ENCODE measurements at places on chromosomes 5 and 9.

DNA sequence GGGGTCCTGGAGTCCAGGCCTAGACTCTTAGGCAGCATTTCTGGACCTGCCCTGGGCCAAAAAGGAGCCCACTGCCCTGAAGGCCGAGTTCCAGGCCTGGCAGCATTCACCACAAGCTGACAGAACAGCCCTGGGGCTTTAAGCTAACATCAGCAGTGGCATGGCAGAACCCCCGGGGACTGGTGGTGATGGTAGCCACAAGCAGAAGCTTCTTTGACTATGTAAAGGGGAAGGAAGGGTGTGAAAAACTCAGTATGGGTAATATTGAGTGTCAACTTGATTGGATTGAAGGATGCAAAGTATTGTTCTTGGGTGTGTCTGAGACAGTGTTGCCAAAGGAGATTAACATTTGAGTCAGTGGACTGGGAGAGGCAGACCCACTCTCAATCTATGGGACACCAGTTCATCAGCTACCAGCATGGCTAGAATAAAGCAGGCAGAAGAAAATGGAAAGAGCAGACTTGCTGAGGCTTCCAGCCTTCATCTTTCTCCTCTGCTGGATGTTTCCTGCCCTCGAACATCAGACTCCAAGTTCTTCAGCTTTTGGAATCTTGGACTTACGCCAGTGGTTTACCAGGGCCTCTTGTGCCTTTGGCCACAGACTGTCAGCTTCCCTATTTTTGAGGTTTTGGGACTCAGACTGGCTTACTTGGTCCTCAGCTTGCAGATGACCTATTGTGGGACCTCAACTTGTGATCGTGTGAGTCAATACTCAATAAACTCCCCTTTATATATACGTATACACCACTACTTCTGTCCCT lies 661.0 kb upstream of the C9orf72 start:
- DNase-seq, result no peak

DNA sequence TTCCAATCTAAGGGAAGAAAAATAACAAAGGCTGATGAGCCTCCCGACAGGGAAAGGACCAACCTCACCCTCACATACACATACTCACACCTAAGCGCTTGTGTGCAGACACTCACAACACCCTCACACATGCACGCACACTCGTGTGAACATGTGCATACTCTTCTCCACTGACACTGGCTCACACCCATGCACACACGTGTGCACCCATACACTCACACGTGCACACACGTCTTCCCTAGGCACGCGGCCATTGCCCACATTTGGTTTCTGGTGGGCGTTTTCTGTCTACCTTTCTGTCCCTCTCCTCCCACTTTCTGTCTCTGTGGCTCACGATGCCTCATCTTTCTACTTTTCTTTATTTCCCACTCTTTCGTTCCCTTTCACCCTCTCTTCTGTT lies 169.7 kb upstream of the MVB12B start:
- no peak for DNase-seq

- DNase-seq, result no peak
Observed at GRCh38 chr5:142531977-142532780, 153.7 kb downstream of the FGF1 start.

- peak; percentile 56 for DNase-seq
Observed at GRCh38 chr9:73183917-73184861, 32.5 kb downstream of the ANXA1 start.

DNA sequence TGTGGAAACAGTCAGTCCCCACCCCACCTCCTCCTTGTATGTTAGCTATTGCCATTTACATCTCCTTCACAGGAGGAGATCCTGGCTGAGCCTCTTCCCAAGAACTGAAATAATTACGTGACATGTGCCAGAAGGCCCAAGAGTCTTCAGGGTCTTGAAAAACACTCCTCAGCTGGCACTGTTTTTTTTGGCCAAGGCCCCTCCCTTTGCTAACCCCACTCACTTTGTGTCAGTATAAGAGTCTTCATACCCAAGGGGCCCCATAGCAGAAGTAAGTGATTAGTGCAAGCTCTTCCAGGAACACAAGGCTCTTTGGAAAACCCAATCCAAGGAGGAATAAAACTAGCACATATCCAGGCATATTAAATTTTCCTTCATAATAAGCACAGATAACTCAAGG lies 5.7 kb upstream of the LARP1 start:
- no peak for DNase-seq

DNA sequence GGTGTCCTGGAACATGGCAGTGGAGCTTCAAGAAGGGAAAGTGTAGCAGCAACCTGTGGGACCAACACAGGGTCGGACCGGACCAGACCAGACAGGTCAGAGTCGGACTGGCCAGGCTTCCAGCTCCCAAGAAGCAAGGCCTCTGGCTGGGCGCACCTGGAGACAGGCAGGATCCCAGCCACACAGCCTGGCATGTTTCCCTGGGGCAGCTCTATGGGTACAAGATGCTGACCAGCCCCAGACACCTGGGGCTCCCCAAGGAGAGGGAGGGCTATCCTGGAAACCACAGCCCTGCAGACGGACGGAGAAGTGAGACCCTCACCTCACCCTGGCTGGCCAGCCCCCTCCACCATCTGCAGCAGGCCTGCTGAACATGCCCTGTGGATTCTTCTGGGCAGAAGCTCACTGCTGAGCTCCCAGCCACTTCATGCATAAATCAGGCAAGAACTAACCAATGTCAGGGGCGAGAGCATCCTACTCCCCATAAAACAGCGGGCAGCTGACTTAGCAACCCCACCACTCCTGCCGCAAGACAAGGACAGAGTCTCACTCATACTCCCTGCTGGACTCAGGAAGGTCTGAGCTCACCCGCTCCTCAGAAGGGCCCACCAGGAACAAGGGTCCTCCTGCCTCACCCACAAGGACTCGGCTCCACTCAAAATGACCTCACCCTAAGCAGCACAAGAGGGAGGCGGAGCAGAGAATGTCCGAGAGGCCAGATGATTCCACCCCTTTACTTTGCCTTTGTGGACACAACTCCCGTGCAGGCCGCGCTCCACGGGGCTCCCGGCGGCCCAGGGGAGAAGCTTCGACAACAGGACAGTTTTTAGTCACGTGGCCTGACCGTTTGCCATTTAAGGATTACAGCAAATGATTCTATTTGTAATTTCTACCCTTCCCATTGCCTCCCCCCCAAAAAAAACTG lies 2.9 kb upstream of the DPH7 start:
- no peak for DNase-seq

GRCh38 chr9:26833792-26834191 lies 58.8 kb downstream of the CAAP1 start:
- no peak for DNase-seq

DNA sequence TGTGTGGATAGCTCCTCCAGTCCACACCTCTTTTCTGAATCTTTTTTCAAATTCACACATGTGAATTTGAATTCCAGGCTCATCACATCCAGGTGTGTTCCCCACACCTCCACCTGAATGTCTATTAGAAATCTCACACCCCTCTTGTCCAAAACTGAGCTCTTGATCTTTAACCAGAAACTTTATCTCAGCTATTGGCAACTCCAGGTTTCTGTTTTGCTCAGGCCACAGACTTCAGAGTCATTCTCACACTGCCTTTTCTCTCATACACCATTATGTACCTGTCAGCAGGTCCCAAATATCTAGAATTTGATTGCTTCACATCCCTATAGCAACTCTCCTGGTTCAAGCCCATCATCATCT lies 11.6 kb downstream of the NIPSNAP3B start:
- no peak for DNase-seq

DNA sequence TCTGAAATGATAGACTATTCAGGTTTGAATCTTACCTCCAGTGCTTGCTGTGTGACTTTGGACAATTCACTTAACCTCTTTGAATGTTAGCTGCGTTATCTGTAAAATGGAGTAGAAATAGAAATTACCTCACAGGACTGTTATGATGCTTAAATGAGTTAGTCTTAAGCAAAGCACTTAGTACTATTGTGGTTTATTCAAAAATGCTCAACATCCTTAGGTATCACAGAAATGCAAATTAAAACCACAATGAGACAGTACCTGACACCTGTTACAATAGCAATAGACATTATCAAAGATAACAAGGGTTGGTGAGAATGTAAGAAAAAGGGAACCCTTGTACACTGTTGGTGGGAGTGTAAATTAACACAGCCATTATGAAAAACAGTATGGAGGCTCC lies 77.6 kb upstream of the FREM1 start:
- DNase-seq, result no peak

DNA sequence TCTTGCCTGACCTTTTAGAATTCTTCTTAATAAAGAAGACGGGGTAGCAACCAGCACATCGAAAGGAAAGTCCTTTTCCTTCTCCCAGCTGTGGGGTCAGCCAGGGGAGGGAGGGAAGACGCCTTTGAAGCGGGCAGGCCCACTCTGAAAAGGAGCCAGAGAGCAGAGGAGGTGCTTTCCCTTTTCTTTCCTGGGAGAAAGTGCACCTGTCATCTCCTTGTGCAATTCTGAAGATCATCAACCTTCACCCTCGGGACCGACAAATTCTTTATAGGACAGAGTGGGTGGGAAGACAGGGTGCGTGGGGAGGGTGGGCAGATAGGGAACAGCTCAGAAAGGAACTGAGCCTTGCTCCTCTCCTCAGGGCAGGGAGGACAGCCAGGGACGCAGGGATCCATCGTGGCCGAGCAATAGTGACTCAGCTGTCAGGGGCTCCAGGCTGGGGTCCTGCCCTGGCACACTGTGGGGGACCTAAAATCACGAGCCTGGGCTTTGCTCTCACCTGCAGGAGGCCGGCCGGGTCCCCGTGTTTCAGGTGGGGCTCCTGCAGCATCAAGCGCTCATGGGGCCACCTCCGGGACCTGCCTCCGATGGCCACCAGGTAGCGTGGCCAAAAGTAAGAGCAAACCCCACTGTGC lies 141.0 kb downstream of the OLFM1 start:
- DNase-seq, result no peak

DNA sequence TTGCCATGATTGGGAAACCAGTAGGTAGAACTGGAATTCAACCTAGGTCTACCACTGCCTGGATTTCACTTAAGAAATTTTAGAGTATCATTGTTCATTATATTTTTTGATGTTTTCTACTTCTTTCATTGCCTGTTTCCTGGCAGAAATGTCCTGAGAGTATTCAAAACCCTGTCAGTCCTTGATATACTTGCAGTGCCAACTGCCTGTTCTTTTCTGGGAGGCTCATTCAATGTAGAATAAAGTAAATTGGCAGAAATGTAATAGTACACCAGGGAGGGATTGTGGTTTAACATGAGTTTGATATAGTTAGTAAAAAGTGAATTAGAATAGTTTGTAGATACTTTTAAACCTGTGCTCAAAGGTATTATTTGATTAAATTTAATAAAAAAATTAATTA lies 286.3 kb downstream of the FBXL7 start:
- no peak for DNase-seq

DNA sequence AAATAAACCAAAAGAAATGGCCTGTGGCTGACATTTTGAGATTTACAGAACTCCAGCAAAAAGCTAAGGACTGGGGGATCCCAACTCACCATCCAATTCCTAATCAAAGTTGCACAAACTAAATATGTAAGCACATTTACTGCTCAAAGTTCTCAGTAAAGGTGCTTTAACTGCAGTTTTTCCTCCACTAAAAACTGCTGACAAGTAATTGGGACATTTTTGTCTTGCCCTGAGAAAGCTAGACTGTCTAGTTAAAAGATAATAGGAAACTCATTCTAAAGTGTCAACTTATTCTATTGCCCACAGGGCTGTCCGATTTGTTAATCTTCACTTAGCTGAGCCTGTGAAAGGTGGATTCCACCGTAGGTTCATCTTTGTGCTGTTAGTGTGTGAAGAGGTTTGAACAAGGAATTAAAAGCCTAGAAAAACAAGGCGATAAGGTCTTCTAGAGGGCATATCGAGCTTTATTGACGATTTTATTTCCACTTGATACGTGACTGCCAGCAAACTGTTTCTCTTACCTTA lies 1.0 kb downstream of the DOCK8 start:
- DNase-seq, result no peak

Data from T47D (cell line).